ENCODE measurements at places on chromosomes 5 and 9.

- DNase-seq, result no peak
Observed at GRCh38 chr5:90037646-90038045, 371.9 kb downstream of the CETN3 start.

DNA sequence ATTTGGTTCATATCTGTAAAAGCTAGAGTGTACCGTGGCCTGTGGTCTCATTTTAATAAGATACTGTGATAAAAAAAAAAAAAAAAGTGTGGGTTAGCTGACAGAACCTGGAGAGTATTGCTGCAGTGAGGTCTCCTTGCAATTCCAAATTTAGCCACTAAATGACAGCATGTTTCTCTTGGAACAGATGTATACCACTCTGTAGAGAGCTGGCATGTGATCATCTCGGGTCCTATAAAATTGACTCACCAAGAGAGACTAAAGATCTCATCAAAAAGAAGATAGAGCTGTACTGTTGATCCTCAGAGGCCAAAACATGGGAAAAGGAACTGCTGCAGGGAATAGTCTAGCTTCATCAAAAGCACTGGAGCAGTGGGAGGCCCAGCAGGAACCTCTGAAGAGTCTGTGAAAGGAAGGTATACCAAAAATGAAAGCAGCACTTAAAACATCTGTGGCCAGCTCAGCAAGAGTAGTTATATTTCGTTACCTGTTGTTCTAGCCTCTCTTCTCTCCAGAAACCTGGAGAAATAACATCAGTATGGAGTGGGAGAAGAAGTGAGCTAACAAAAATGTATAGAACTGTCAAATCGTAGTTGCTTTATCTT is 826.8 kb downstream of the EFNA5 start:
- DNase-seq, result no peak

GRCh38 chr9:69175486-69175885 is 1.4 kb downstream of the TJP2 start:
- no peak for DNase-seq

GRCh38 chr5:168874713-168875380 is 295.7 kb upstream of the PANK3 start:
- no peak for DNase-seq

All from stimulated activated CD4-positive, alpha-beta T cell treated with anti-CD3 and anti-CD28 coated beads, Interleukin-1b, Interleukin-23, amount 100 ng/mL, for 48 hours (primary cell).